ENCODE measurements at places on chromosomes 11 and 22.
A peak's percentile ranks its signal among the peaks of the same experiment; 100 is the strongest.

- peak; percentile 63 for ATAC-seq
Measured at GRCh38 chr11:662689-663274, 25.7 kb downstream of the DRD4 start.

- no peak for ATAC-seq
Measured at GRCh38 chr11:123504401-123504800, 74.3 kb downstream of the GRAMD1B start.

GRCh38 chr11:34184505-34185015, 79.1 kb downstream of the NAT10 start:
- ATAC-seq: no peak

DNA sequence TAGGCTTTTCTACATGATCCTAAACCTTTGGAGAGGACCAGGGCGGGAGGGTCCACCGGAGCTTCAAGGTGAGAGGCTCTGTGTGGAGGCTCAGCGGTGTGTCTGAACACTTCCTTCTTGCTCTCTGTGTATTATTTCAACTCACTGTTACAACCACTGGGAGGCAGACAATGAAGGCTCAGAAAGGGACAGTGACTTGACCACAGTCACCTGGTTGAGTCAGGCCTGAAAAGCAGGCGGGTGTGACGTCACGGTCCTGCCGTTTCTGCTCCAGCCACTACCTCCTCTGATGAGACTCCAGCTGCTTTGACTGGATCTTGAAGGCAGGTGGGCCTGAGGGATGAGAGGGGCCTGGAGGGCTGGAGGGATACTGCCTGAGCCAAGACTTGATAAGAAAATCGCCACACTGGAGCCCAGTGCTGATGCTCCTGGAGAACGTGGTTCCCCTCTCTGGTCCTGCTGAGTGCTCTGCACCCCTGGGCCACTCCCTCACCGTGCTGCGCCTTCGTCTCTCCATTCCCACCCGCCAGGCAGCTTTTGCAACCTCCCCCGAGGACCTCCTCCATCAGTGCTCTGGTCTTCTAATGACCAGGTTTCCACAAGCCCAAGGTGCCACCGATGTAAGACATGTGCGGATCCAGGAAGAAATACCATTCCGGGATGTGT, 27.9 kb downstream of the KCNC1 start:
- ATAC-seq: no peak

DNA sequence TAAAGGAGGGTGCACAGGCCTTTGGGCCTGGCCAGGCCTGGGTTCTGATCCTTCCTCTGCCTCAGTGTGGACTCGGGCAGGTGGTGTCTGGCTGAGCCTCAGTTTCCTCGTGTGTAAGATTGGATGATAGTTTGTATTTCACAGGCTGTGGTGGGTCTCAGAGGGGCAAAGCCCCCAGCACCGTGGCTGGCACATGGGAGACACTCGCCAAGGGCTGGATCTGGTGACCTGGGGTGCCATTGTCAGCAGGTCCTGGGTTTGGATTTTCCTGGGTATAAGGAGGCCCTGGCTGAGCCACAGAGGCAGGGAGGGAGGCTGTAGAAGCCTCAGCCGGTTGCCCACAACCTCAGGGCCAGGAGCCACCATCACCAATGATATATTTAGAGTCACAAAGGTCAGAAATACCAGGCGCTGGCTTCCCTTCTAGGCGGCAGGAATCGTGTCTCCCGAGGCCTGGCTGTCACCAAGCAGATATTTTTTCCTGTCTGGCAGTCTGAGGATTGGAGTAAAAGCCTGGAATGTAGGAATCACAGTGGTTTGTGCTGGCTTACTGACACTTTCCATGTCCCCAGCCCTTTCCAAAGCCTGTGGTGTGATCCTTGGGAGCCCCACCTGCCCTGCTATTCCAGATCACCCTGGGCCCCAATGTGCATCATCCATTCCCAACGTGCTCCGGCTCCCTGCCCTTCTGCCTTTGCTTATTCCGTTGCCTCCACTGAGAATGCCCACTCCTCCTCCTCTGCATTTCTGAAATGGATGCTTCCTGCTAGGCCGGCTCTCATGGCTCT, 15.6 kb downstream of the KCNC1 start:
- ATAC-seq: no peak

GRCh38 chr11:7593481-7593880, 79.7 kb downstream of the PPFIBP2 start:
- no peak for ATAC-seq

- ATAC-seq: no peak
Measured at GRCh38 chr11:6755303-6755952, 16.3 kb downstream of the OR2AG2 start.

DNA sequence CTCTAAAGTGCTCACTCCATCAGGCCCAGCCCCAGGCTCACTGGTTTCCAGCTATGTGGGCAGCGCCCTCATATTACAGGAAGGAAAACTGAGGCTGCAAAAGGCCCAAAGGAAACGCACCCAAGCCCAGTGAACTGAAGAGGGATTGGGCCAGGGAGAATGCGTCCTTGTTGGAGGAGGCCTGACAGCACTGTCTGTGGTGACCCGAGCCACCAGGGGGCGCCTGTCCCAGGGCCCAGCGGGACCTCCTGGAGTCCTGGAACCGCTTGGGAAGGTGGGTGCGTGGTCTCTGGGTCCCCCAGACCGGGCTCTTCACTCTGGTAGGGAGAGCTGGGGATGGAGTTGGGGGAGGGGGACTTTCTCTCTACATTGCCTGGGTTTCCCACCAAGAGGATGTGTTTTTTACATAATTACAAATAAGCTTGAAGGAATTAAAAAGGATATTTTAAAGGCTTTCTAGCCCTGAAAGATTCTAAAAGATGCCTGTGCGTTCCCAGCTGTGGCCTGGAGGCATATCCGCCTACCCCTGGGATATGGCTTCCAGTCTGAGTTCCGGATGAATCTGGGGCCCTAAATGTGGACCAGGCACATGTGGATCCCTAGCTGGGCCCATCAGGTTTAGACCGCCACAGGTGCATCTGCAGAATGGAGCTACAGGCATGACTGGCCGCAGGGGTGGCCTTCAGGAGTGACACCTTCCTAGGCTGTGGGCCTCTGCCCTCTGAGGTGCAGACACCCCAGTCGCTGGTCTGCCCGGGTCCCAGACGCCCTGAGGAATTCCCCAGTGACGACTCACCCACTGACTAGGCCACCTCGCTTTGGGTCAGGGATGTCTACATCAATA, 4.2 kb downstream of the SPI1 start:
- no peak for ATAC-seq

DNA sequence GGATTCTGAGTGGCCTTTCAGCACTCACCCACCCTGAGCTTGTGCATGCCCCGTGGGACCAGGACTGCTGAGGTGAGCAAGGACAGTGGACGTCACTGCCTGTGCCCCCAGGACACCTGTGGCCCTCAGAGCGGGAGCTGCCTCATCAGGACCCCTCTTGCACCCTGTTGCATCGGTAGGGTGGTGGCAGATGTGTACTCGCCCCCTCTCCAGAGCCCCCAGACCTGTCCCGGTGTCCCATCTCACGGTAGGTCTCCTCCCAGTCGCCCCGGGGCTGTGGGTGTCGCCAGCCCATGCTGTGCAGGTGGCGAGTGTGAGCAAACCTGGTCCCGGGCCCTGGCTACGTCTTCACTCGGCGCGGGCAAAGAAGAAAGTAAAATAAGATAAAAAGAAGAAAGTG, 374.2 kb downstream of the TBC1D22A start:
- no peak for ATAC-seq

Measured in stimulated activated memory B cell treated with anti-CD40 and anti-IgM and Interleukin-4, amounts not matched to agents 10 μg/mL and 1 μg/mL and 100 μg/mL, for 72 hours (primary cell).